ENCODE measurements at places on chromosomes 13 and 19.

DNA sequence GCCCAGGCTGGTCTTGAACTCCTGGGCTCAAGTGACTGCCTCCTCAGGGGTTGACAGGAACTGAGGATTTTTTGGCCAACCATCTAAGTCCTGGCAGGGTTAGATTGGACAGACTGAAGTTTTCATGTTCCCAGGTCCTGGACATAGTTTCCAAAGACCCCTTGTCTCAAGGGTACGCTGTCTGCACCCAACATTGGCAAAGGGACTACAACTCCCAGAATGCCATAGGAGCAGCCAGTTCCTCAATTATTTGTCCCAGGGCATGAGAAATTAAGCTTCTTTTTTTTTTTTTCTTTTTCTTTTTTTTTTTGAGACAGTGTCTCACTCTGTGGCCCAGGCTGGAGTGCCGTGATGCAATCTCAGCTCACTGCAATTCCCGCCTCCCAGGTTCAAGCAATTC lies 6.9 kb downstream of the GYS1 start:
- DNase-seq, result no peak

GRCh38 chr19:54373781-54374631 lies 9.3 kb upstream of the LAIR1 start:
- no peak for DNase-seq

DNA sequence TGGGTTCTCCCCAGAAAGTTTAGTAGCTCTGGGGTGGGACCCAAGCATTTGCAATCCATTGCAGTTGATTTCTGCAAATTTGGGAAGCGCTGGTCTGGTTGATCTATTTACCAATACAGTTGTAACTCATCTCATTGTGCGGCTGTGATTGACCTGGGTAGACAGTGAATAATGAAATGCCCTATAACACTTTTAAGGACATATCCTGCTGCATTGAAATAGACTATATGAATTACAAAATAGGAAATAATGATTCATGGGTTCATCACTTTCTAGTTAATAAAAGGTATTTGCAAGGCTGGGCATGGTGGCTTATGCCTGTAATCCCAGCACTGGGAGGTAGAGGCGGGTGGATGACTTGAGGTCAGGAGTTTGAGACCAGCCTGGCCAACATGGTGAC lies 59.0 kb upstream of the FARP1 start:
- DNase-seq, result peak; percentile 40

GRCh38 chr13:77333594-77333993 lies 6.7 kb upstream of the MYCBP2 start:
- DNase-seq, result no peak

Measured in HFFc6 (cell line).